ENCODE measurements at places on chromosomes 1 and 21.

GRCh38 chr1:204791453-204792353, 79.0 kb upstream of the NFASC start:
- DNase-seq: peak; percentile 16

DNA sequence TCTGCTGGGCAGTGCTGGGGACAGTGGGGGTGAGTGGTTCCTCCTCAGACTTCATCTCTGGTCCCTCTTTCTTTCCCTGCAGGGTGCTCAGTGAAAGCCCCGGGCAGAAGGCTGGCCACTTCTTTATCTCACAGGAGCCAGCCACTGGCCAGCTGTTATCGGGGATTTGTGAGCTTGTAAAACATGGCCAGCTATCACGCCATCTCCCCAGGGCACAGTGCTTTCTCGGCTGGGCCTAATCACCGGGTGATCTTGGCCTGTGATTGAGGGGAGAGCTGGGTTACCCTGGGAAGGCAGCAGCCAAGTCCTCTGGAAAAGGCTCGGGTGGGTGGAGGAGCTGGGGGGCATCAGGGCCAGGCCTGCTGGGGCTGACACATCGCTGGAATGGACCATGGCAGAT, 83.0 kb downstream of the IGSF21 start:
- DNase-seq: no peak

- DNase-seq: no peak
Measured at GRCh38 chr1:7296968-7297367, 474.1 kb upstream of the VAMP3 start.

DNA sequence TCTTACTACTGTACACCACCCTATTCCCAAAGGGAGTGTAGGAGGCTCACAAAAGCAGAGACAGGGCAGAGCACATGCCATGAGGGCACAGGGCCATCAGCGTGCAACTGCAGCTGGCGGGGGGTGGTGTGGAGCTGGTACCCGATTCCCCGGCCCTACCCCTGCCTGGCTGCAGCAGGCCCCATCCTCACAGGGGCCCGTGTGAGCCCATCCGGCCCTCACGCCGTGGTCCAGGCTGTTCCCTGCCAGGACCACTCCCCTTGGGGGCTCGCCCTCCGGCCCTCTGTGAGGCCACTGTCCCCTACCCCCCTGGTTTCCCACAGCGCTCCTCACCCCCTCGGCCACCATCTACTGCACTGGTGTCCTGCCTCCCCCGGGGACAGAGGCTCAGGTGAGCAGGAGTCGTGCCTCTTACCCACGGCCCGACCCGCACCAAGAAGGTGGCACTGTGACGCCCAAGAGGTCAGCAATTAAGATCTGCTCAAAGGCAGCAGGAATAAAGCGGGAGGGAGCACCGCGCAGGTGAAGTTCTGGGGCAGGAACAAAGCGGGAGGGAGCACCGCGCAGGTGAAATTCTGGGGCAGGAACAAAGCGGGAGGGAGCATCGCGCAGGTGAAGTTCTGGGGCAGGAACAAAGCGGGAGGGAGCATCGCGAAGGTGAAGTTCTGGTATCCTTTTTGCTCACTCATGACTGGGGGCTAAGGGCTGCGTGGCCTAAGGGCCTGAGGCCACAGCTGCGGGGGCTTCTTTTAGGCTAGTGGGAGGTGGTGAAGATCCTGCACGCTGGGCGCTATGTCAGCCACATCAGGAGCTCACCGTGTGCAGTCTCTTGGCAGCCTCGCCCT, 3.9 kb downstream of the POFUT2 start:
- no peak for DNase-seq

GRCh38 chr1:198638441-198638840, 399 bp upstream of the PTPRC start:
- no peak for DNase-seq

All from stromal cell of bone marrow (primary cell).